ENCODE measurements at places on chromosomes 5 and 9.

DNA sequence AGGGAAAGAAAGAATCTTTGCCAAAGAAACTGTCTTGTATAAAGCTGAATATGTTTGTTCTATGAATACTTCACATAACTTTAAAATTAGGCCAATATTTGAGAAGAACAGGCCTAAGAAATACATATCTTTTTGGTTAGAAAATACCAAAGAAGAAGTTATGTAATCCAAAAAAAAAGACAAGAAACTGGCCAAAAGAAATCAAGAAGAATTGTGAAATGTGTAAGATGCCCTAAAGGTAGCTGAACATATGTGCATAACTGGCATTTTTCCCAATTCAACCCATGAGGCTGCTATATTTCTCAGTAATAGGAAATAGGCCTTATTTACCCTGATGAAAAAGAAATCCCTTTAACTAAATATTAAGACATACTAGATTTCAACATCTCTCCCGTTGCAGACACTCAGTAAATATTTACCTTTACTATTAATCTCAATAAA, 290.0 kb downstream of the CETN3 start:
- no peak for DNase-seq

DNA sequence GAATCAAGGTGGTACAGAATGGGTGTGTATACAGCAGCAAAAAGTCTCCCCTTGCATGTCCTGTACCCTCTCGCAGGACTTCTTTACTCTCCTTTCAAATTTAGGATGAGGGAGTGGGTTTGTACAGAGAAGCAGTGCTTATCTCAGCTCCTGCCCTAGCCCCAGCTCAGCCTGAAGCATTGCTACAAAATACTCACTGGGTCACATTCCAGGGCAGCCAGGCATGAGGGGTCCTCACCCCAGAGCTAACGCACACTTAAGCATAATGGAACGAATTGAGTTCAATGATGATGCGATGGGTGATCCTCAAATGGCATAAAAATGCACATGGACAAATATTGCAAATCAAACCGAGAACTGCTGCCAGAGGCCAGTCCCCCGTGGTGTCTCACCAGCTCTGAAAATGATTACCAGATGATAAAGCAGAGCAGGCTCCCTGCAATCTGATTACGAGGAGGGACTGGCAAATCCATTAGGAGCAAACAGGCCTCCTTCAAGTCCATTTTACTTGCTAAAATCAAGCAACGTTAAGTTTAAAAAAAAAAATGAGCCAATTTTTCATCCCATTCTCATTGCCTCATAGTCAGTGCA, 231.6 kb upstream of the TAS2R1 start:
- no peak for DNase-seq

DNA sequence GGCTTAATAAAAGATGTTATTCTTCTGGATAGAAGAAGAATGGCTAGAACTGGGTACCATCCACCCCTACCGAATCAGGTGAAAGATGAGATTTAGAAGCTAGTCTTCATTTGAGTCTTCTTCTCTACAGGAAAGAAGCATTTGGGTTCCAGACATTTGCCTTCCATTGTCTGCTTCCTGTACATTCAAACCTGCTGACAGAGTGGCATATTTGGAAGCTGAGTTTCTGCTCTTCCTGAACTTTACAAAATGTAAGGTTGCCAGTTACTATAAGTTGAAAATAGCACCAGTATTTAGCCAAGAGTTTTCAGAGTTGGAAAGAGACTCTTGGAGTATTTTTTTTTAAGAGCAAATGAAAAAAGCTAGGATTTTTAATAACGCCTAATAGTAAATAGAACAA, 525.4 kb upstream of the TLE4 start:
- DNase-seq, result no peak

GRCh38 chr5:171288066-171288465, 21.0 kb upstream of the TLX3 start:
- DNase-seq, result no peak

GRCh38 chr5:64585646-64586045, 79.8 kb downstream of the RGS7BP start:
- DNase-seq, result no peak

- no peak for DNase-seq
Measured at GRCh38 chr5:1032011-1032410, 23.4 kb downstream of the NKD2 start.

GRCh38 chr5:172700365-172701290, 59.6 kb downstream of the NEURL1B start:
- DNase-seq, result no peak

- DNase-seq, result no peak
Measured at GRCh38 chr5:130268489-130268888, 364.2 kb downstream of the CHSY3 start.

- DNase-seq, result no peak
Measured at GRCh38 chr9:135081731-135082130, 5.7 kb upstream of the OLFM1 start.

- no peak for DNase-seq
Measured at GRCh38 chr5:13316176-13316575, 628.3 kb downstream of the DNAH5 start.

DNA sequence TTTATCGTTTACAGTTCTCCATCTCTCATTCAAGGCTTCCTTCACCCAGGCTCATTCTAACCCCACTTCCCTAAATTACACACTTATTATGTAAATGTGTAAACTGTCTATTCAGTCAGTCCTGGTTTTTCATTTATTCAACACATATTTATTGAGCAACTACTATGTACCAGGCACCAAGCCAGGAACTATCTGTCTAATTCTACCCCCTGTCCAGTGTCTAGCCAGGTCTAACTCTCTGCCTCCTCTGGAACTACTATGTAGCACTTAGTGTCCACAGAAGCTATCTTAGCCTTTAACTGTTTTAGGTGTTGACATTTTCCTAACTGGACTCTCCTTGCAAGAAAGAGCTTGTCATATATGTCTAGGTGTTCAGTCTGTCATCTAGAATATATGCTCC, 56.5 kb downstream of the PDE4D start:
- no peak for DNase-seq

DNA sequence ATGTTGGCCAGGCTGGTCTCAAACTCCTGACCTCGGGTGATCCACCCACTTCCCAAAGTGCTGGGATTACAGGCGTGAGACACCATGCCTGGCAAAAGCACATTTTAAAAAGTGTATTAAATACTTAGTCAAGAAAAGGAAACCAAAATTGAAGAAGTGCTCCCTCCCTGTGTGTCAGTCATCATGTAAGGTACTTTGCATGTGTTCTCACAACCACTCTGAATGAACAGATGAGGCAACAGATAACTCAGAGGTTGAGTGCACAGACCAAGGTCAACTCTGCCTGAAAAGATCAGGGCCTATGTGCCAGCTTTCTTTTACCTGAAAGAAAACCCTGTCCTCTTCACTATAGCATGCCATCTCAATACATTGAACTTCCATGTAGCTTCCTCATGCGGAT, 289.7 kb downstream of the MRPS30 start:
- no peak for DNase-seq

GRCh38 chr9:127446713-127447415, 4.3 kb downstream of the RPL12 start:
- DNase-seq, result no peak

GRCh38 chr9:83384214-83384613, 154.0 kb downstream of the FRMD3 start:
- no peak for DNase-seq

GRCh38 chr5:33827018-33827707, 64.6 kb downstream of the ADAMTS12 start:
- no peak for DNase-seq

GRCh38 chr9:71146511-71146910, 25.1 kb upstream of the TRPM3 start:
- no peak for DNase-seq

- no peak for DNase-seq
Measured at GRCh38 chr5:57791875-57792274, 309.3 kb upstream of the ACTBL2 start.

DNA sequence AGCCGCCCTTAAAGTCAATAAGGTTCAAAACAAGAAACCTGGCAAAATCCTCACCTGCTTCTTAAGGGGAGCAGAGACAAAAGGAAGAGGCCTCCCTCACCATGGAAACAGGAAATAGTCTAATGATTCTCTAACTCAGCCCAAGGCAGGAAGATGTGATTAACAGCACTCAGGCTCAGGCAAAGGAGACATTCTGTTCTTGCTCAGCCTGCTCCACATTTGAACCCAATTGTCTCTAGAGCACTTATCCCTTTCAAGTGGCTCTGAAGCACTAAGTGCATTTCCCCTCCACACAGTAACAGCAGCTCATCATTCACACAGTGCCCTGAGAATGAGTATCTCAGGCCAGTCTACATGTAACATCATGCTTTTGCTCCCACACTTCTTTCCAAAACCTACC, 72.3 kb downstream of the NIPSNAP3B start:
- no peak for DNase-seq

DNA sequence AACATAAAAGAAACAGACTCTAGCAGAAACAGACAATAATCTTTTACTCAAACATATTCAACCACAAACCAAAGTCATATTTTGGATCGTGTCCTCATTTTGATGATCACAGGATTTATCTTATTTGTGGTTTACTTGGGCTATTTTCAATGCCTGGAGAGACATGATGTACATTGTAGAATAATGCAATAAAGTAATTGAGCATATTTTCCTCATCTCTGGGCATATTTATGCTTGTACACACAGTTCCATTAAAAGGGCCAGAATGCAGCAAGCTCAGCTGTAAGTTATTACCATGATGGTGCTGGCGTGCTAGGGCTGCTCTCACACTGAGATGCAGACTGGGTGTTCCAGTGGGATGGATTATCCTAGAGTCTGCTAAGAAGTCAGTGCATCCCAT, 456.7 kb downstream of the TLE4 start:
- no peak for DNase-seq

- DNase-seq, result no peak
Measured at GRCh38 chr9:33946779-33947535, 101.7 kb downstream of the UBAP2 start.

GRCh38 chr5:172680921-172681320, 39.9 kb downstream of the NEURL1B start:
- no peak for DNase-seq

DNA sequence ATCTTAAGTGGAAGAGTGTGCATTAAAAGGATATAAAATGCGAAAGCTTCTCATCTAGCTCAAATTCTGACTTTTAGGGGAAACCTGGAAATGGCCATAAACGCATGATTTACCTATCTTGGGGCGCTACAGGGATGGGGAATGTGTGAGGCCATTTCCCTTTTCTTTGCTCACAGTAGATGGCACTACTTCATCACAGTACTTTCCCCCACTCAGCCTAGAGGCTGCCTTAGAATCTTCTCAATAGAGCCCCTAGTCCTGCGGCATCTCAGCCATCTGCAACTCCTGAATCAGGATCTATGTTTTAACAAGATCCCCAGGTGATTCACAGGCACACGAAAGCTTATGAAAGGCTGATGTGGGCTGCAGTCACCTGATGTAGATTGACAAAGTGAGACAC, 110.8 kb downstream of the LHFPL2 start:
- no peak for DNase-seq

- DNase-seq, result no peak
Measured at GRCh38 chr9:116572095-116572748, 114.9 kb upstream of the TRIM32 start.

- DNase-seq, result no peak
Measured at GRCh38 chr5:147223948-147224791, 10.7 kb upstream of the STK32A start.

DNA sequence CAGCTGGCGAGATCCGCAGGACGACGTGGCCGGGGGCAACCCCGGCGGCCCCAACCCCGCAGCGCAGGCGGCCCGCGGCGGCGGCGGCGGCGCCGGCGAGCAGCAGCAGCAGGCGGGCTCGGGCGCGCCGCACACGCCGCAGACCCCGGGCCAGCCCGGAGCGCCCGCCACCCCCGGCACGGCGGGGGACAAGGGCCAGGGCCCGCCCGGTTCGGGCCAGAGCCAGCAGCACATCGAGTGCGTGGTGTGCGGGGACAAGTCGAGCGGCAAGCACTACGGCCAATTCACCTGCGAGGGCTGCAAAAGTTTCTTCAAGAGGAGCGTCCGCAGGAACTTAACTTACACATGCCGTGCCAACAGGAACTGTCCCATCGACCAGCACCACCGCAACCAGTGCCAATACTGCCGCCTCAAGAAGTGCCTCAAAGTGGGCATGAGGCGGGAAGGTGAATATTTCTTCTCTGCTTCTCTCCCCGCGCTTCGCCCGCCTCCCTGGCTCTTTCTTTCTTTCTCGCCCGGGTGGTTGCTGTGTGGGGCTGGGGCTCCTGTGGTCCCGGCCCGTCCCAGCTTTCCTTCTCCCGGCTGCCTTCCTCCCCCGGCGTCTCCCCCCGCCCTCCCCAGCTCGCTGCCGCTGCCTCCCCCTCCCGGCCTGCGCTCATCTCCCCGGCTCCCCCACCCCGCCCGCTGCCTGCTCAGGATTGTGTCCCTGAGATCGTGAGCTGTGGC, 2.2 kb downstream of the NR2F1 start:
- DNase-seq, result no peak
